ENCODE measurements at places on chromosomes 6 and 20. TPM values are rescaled to one million over a fixed set of nuclear protein-coding genes. Genes with fewer than 3 reads are reported as not detected.

- ATAC-seq = no peak
Measured at GRCh38 chr6:116550796-116551195, 2.8 kb upstream of the CALHM4 start.

PET117 gene
- 5.0 TPM for total RNA-seq

TRIM10 gene
- not detected for total RNA-seq

GSTA2 gene
- not detected for total RNA-seq

Measured in esophagus mucosa (tissue), 1 donor.